ENCODE measurements at places on chromosomes 7 and 10.

DNA sequence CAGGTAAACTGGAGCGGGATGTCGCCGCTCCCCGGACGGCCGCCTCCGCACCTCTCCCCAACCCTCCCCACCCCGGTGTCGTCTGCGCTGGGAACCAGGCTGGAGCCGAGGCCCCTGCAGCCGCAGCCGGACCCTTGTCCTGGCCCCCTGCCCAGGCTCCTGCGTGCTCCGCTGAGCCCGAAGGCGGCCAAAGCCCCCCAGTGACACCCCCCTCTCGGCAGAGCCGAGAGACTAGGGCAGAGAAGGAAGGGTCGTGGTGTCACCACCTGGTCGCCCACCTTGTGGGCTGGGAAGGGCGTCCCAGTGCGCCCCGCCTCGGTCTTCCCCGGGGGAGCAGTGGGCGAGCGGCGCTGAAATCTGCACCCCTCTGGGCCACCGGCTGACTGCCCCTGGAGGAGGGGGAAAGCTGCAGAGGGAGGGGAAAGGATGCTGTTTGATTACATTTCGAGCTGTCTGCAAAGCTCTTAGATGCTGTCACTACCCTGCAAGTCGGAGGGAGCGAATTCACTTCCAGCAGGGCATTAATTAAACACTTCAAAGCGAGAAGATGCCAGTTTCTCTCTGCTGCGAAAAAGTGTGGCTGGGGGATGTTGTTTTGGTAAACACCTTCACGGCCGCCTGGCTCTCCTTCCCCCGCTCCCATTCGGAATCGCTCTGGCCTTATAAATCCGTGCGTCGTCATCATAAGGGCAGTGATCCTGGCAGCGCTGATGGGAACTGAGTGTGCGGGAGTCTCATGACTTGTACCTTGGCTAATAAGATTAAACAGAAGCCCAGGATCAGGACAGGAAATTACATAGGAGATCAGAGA, 622 bp downstream of the DYNC1I1 start:
- no peak for DNase-seq

GRCh38 chr10:94225589-94225988, 137.2 kb downstream of the NOC3L start:
- DNase-seq: no peak

DNA sequence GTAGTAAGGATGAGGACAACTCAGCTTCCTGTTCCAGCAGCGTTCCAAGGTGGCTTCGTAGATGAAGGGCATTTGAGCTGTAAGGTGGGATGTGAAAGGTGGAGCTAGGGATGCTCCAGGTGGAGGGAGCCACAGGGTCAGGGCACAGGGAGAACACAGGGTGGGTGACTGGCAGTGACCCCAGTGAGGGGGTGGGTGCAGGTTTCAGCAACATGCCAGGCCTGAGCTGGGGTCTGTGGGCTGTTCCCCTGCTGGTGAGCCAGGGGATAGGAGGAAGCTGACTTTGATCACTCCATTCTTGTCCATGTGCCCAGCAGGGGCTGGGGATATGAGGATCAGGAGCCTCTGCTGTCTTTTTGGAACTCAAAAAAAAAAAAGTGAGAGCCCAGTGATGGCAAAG, 33.2 kb downstream of the CDH23 start:
- DNase-seq: no peak

DNA sequence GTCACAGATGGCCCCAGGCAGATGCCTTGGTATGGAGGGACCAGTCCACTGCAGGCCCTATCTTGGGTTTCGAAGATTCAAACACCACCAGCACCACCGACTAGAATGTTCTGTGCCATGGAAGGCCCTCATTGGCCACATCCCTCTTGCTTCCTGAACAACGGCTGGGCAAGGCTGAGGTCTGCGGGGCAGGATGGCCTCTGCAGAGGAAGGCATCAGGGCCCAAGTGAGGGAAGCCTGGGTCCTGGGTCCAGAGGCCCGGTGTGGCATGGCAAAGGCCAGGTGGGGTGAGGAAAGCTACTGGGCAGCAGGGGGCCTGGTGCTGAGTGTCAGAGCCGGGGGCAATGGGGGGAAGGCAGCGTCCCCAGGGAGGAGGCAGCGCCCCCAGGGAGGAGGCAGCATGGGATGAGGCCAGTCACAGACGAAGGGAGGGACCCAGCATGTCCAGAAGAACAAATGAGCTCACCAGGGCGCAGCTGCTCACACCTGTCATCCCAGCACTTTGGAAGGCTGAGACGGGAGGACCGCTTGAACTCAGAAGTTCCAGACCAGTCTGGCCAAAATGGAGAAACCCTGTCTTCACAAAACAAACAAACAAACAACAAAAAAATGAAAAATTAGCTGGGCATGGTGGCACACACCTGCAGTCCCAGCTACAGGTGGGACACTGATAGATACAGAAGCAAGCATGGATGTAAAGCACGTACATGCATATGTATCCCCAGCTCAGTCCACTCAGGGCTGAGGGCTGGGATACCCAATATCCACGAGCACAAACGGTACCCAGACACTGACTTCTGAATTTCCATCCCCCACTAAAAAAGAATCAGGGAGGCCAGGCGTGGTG, 64.4 kb downstream of the PROSER2 start:
- no peak for DNase-seq

GRCh38 chr10:7853890-7854289, 35.6 kb downstream of the TAF3 start:
- no peak for DNase-seq

GRCh38 chr10:17088118-17088806, 41.3 kb downstream of the CUBN start:
- no peak for DNase-seq

- no peak for DNase-seq
These were observed 139.2 kb upstream of the PTER start for GRCh38 chr10:16297642-16298041.

DNA sequence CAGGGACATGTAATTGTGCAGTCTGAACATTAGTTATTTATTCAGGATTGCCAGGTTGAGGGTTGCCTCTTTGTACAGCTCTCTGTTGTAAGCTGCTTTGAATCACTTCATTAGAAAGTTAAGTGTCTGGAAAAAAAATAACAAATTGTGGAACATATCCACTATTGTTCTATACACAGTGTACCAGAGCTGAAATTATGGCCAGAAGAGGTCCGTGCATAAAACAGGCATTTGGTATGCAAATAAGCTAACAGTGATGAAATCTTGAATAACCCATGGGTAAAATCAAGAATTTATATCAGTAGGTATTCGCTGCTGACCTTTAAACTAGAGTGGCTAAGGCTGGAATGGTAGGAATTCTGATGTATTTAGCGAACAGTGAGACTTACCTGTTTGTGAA, 152.1 kb downstream of the LHFPL3 start:
- DNase-seq: no peak

- DNase-seq: no peak
These were observed 301.1 kb upstream of the COBL start for GRCh38 chr7:51617686-51618085.

GRCh38 chr7:124456286-124456685, 309.3 kb downstream of the GPR37 start:
- no peak for DNase-seq

GRCh38 chr7:1846331-1847065, 176.4 kb downstream of the ELFN1 start:
- DNase-seq: no peak

DNA sequence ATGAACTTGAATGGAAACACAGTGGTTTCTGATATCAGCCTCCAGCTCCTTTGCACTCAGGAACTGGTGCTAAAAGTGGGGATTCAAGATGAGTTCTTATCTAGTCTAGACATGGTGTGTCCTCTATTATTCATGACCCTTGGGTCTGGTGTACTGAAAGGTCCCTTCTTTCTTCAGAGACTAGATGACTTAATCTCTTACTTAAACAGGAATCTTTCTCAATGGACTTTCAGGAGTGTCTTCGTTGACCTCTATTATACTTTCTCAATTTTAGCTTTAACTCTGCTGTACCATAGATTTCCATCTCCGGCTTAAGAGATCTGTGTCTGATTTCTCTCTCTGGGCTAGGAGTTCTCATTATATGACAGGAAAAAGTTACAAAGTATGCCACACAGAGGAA, 83.5 kb upstream of the INHBA start:
- no peak for DNase-seq

- no peak for DNase-seq
These were observed 63.8 kb downstream of the MKI67 start for GRCh38 chr10:128062331-128062880.

GRCh38 chr10:89156161-89156835, 50.8 kb downstream of the CH25H start:
- no peak for DNase-seq

DNA sequence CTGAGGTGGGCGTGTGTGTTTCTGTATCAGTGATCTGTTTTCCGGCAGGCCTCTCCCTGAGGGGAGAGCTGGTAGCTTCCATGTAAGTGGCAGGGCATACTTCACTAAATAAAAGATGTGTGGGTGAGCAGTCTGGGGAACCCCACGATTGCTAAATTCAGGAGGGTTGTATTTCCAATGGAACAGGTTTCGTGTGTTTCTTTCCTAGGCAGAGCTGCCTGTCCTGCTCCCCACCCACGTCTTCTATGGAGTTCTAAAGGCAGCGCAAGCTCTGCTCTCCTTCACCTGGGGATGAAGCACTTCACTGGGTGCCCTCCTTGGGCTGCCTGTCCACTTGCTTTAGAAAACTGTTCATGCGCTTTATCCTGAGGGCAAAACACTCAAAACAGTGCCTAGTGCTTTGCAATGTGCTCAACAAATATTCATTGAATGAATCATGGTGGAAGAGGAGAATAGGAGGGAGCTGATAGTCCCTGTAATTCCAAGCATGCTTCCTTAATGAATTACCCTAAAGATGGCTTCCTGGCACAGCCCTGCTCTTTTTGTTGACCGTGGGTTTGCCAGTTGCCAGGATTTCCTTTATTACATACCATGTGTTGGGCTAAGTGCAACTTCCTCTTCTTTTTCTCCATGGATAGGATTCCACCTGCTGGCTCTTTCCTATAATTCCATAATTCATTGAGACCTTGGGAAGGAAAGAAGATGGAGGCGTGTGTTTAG, 50.6 kb upstream of the SRPK2 start:
- no peak for DNase-seq
